Activated T-helper 1 cell treated with anti-CD3 and anti-CD28 coated beads, Interleukin-12 subunit alpha, Interleukin-12 subunit beta, Interleukin-2, Interleukin-4 antibody, amounts not matched to agents 30 ng/mL and 10 ng/mL and 1 ng/mL, durations not matched to agents 14 hours and 24 hours and 36 hours (primary cell): ENCODE measurements at places on chromosomes 2 and 18.

GRCh38 chr2:49796266-49796665 lies 642.0 kb upstream of the FSHR start:
- H3K27me3 ChIP-seq = no peaks in the 10 kb centered on the region
- H3K36me3 ChIP-seq = no peaks in the 10 kb centered on the region

GRCh38 chr2:28163028-28163427 lies 229.6 kb upstream of the FOSL2 start:
- no peak overlapping the region for H3K4me3 ChIP-seq
- no peaks in the 10 kb centered on the region for H3K27me3 ChIP-seq
- DNase-seq = no peak
- H3K4me1 ChIP-seq = no peaks in the 10 kb centered on the region
- H3K36me3 ChIP-seq = peaks cover 8% of the 10 kb centered on the region

- no peaks in the 10 kb centered on the region for H3K4me1 ChIP-seq
- no peak overlapping the region for H3K27ac ChIP-seq
- no peaks in the 10 kb centered on the region for H3K36me3 ChIP-seq
- DNase-seq = no peak
- H3K27me3 ChIP-seq = peaks cover 8% of the 10 kb centered on the region
- H3K4me3 ChIP-seq = no peak overlapping the region
These were observed 70.6 kb upstream of the TEX51 start for GRCh38 chr2:126828051-126828450.

DNA sequence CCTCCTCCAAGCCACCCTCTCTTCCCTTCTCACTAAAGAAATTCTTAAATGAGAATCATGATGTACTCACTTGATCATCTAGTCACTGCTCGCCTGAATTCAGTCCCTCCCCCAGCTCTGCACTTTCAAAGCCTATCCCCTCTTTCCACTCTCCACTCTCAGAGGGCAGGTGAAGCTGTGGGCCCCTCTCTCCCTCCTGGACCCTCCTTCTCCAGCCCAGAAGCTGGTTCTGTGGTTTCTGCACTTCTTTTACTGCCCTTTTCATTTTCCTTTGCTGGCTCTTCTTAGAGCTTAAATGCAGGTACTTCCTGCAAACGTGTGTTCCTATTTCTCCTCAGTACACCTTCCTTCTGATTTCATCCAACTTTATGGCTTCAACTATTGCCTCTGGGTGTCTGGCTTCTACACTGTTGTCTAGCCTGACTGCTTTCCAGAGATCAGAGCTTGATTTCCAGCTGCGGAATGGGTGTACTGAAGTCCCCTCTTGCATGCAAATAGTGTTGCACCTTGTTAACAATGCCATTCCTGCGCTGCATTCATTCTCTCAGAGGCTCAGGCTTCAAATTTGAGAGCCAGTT lies 15.3 kb upstream of the TXNDC2 start:
- peaks cover 6% of the 10 kb centered on the region for H3K27me3 ChIP-seq
- H3K27ac ChIP-seq = no peak overlapping the region
- no peak for DNase-seq
- no peaks in the 10 kb centered on the region for H3K36me3 ChIP-seq
- no peak overlapping the region for H3K4me3 ChIP-seq

- H3K27ac ChIP-seq = peak overlapping the region; percentile 68
- peaks cover 87% of the 10 kb centered on the region for H3K4me1 ChIP-seq
- DNase-seq = no peak
- H3K27me3 ChIP-seq = no peaks in the 10 kb centered on the region
- peaks cover 12% of the 10 kb centered on the region for H3K36me3 ChIP-seq
These were observed 6.4 kb upstream of the CTLA4 start for GRCh38 chr2:203861197-203861596.

GRCh38 chr2:233242231-233242927 lies 9.1 kb upstream of the ATG16L1 start:
- H3K4me3 ChIP-seq = no peak overlapping the region
- H3K4me1 ChIP-seq = peaks cover 50% of the 10 kb centered on the region
- H3K27me3 ChIP-seq = no peaks in the 10 kb centered on the region
- H3K27ac ChIP-seq = no peak overlapping the region
- peaks cover 4% of the 10 kb centered on the region for H3K36me3 ChIP-seq
